ENCODE measurements at places on chromosomes 6 and 20. TPM values are rescaled to one million over a fixed set of nuclear protein-coding genes. Genes with fewer than 3 reads are reported as not detected.

- no peak for DNase-seq
These were observed 9.4 kb upstream of the BIRC7 start for GRCh38 chr20:63226042-63226943.

GRCh38 chr6:29681811-29682210 lies 859 bp upstream of the ZFP57 start:
- DNase-seq: no peak

- DNase-seq: no peak
These were observed 1.1 kb downstream of the CD109 start for GRCh38 chr6:73696966-73697655.

- DNase-seq: no peak
These were observed 103.6 kb upstream of the SGK1 start for GRCh38 chr6:134421501-134421900.

GRCh38 chr20:63979557-63980316 lies at the start of gene SAMD10:
Gene SAMD10, minus strand, starts transcription at chr20:63979642. Its CDS starts 175 bp downstream, at chr20:63979467.
- peak; percentile 51 for DNase-seq

DNA sequence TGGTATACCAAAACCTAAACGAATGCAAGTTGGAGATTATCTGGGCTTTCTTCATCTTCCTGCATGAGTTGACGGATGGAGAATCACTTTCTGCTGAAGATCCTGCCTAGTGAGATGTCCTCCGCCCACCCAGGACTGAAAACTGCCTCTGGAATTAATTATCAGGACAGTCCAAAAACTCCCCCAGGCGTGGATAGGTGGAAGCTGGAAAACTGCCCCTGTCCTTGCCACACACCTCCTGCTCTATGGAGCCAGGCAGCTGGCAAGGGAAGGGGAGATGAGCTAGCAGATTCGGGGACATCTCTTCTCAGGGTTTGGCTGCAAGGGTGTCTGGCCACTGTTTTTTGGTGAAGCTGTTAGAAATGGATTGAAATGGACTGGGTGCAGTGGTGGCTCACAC lies 89.3 kb upstream of the ZNFX1 start:
- DNase-seq: no peak

GRCh38 chr6:5994234-5994998 lies 12.3 kb downstream of the NRN1 start:
- no peak for DNase-seq

- DNase-seq: no peak
These were observed 22.9 kb upstream of the ESR1 start for GRCh38 chr6:151784441-151785214.

DNA sequence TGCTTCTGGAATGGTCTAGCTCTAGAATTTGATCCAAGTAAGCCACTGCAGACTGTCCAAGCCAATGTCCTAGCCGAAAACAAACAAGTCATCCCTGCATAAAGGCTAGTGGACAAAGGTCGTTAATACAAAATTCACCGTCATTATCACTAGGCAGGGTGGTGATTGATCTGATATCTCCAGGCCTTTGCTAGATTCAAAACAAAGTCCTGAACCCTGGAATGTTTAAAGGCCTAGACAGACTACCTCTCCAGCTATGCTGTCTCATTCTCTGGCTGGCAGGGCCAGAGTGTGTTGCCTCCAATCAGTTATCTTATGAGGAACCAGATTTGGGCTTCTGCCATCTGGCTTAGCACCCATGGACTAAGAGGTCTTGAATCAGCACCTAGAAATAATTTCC lies 38.3 kb downstream of the MAP7 start:
- DNase-seq: no peak

DNA sequence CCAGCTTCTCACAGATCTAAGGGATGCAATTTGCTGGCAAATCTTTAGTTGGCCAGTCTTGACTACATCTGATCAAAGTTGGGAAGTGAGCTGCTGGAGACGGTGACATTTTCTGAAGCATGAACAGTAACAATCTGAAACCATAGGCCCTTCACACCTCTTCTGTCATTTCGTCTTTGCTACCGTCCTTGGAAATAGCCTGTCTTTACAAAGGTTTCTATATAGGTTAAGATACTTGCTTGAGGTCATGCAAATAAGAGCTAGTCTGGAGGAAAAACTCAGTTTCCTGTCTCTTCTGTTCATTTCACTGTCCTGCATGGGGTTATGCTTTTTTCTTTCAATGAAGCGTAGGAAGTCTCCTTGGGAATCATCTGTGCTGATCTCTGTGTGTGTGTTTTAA lies 55.6 kb downstream of the CARMIL1 start:
- no peak for DNase-seq

DNA sequence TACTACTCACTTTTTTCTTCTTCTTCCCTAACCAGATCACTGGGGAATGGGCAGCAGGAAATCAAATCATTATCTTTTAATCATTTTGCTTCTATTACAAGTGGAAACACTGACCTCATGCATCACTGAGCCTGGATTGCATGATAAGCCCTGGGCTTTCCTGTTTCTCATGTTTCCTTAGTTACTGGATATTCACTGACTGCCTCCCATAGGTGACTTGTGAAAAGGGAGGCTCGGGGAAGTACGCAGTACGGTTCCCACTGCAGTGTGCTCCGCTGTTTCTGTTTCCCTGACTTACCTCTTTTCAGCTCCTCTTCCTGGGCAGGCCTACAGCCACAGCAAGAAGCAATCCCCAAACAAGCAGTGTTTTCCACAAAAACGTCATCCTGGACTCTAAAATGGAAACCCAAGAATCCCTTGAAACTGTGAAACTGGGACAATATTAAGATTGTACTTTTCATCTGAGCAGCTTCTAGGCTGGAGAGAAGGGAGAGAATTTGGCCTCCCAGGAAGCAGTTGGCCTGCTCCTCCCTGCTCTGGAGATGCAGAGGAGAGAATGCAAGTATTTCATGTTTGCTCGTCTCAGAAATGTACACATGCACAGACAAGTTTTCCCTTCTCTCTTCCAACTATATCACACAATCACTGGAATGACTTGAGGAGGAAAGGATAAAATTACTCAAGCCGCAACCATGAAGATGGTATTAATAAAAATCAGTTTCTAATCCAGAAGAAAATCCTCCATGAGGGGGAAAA lies 13.1 kb downstream of the BTNL2 start:
- DNase-seq: no peak

GRCh38 chr6:157392927-157393668 lies 12.1 kb downstream of the ZDHHC14 start:
- peak; percentile 64 for DNase-seq

DNA sequence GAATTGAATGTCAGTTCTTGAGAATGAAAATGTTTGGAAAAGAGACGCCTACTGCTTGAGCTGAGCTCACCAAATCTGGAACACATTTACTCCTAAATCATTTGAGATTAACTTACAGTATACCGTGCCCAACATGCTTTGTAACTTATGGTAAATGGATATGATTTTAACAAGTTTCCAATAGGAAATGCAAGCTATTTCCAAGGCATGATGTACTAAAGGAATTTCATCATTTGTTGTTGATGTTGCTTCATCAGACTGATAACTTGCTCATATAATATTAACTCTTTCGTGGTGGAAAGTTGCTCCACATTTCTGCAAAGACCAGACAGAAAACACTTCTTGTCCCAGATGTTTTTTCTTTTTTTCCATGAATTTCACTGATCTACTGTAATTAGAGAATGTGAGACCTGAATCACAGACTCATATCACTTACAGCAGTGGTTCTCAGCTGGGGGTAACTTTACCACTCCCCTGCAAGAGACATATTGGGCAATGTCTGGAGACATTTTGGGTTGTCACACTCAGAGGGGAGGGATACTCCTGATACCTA lies 116.6 kb upstream of the TRAF3IP2 start:
- no peak for DNase-seq

GRCh38 chr20:41143354-41143753 lies 6.0 kb downstream of the PLCG1 start:
- DNase-seq: no peak

GRCh38 chr6:162856885-162857284 lies 129.1 kb downstream of the PACRG start:
- no peak for DNase-seq

DNA sequence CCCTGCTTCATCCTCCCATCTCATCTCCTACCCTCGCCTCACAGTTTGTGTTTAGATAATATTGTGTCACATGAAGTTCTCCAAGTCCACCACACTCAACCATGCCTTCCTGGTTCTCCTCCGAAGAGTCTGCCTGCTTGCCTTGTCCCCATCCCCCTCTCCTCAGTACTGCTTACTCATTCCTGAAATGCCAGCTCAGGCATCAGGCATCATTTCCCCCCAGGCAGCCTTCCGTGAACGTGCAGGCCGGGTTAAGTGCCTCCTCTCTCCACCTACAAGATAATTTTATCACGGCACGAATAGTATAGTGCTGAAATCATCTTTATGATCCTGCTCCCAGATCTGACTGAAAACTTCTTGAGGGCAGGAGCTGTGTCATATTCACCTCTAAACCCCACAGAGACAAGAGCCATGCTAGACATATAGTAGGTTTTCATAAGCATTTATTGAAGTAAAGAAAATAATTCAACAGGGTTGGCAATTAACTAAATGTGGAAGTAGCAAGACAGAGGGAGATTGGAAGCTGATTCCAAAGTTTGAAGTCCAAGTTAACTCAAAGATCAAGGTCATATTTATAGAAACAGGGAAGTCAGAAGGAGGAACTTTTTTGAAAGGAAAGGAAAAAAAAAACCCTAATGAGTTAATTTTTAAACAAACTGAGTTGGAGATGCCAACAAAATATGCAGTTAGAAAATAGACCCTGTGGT lies 48.7 kb upstream of the BMP2 start:
- no peak for DNase-seq

- DNase-seq: peak; percentile 84
These were observed at the start of gene GNMT for GRCh38 chr6:42960243-42961019. Gene GNMT, plus strand, starts transcription at chr6:42960754. Its CDS starts 14 bp downstream, at chr6:42960768.

GRCh38 chr6:16511040-16511660 lies 250.1 kb downstream of the ATXN1 start:
- peak; percentile 40 for DNase-seq

DNA sequence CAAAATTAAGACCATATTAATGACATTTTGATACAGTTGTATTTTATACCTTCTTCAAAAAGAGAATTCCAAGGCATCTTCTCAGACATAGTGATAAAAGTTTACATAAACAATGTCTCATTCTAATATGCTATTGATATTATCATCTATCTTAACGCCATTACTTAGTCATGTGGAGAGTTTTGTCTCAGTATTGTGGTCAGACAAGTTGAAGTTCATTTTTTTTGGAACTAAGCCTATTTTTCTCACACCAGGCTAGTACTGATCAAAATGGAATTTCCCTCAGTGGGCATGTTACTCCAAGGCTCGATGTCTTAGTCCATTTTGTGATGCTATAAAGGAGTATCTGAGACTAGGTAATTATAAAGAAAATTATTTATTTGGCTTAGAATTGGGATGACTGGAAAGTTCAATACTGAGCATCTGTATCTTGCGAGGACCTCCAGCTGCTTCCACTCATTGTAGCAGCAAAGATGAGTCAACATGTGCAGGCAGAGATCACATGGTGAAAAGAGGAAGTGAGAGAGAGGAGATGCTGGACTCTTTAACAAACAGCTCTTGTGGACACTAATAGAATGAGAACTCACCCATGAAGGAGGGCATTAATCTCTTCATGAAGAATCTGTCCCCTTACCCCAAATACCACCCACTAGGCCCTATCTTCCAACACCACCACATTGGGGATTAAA lies 825.5 kb upstream of the MANEA start:
- DNase-seq: no peak

DNA sequence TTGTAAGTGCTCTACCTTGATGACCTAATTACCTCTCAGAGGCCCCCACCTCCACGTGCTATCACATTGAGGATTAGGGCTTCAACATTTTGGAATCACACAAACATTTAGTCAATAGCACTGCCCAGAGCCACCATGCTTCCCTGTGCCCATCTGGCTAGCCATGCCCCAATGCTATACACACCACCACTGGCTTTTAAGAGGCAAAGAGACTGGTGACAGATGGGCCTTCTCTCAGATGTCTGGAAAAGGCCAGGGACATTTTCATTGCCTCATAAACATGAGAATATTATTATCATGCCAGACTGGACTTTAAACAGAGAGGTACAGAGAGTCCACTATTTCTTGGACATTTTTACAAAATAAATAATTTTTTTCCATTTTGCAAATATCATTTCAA lies 29.8 kb downstream of the TRMT6 start:
- no peak for DNase-seq

DNA sequence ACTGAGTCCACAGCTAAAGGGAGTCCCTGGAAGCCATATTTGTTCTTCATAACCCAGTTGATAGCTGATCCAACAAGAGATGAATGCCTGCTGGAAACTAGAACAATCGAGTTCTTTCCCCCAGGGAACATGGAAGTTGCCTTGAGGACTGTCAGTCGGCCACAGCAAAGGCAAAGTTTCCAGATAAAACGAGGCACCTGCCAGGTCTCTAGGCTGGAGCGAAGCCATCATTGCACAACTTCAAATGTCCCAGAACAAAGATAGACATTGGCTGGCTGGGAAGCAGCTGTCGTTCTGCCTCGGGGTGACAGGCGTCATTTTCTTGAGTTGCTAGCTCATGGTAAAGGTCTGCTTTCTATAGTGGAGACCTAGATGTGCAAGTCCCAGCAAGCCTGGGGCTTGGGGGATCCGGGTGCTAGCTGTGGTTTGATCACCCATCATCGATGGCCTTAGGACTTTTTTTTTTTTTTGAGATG lies 184.4 kb upstream of the ZNF217 start:
- DNase-seq: no peak

DNA sequence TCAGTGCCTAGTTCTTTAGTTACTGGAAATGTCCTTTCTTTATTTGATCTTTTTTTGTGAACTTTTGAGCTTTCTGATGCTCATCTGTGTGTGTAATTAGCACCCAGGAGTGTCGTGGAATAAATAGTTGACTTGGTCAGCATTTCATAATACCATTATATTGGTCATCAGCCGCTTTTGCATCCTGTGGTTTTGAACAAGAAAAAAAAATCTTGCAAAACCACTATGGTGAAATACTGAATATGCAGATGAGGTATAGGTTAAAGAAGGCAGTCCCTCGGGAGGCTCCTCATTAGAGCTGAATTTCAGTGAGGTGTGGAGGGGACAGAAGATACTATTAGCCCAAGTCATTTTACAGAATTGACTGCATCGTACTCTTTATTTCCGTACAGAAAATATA lies 90.1 kb downstream of the FOXO3 start:
- no peak for DNase-seq

DNA sequence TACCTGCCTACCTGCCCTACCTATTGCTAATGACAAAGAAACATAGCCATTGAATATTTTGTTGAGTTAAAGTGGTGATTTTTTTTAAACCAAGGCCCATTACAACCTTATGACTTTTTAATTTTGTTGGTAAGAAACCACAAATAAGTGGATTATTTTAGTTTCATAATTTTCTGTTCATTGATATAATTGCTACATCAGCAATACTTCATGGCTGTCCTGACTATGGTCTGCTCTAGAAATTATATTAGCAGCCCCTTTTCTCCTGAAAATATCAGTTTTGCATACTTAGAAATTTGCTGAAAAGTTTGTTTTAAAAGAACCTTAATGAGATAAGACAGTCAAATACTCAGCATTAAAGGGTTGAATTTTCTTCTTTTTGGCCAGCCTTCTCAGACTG lies 106.5 kb downstream of the HIVEP1 start:
- no peak for DNase-seq

The RBPJL gene
- not detected for total RNA-seq

The CCN6 gene
- not detected for total RNA-seq

The KHDC1L gene
- total RNA-seq: not detected

The BANF2 gene
- total RNA-seq: not detected

The LSM14B gene
- total RNA-seq: 33.5 TPM

The GNAS-AS1 gene
- total RNA-seq: 1.0 TPM

The SERPINB1 gene
- total RNA-seq: 132 TPM

The GDAP1L1 gene
- total RNA-seq: not detected

The PMEPA1 gene
- 18.5 TPM for total RNA-seq

The CRISP2 gene
- total RNA-seq: not detected

The SMOC2 gene
- total RNA-seq: 11.4 TPM

The FILIP1 gene
- total RNA-seq: 1.0 TPM

Measured in mucosa of descending colon (tissue), 3 donors.